ENCODE measurements at places on chromosomes 2 and 18. TPM values are rescaled to one million over a fixed set of nuclear protein-coding genes. Genes with fewer than 3 reads are reported as not detected.
A peak's percentile ranks its signal among the peaks of the same experiment; 100 is the strongest.

The RIOK3 gene
- 64.9 TPM for total RNA-seq

The RAMP1 gene
- total RNA-seq, result 8.8 TPM

The MROH2A gene
- not detected for total RNA-seq

The RNF152 gene
- 45.0 TPM for total RNA-seq

The CDH19 gene
- total RNA-seq, result 0.94 TPM

The POU3F3 gene
- total RNA-seq, result 118 TPM

The DSEL gene
- 6.4 TPM for total RNA-seq

DNA sequence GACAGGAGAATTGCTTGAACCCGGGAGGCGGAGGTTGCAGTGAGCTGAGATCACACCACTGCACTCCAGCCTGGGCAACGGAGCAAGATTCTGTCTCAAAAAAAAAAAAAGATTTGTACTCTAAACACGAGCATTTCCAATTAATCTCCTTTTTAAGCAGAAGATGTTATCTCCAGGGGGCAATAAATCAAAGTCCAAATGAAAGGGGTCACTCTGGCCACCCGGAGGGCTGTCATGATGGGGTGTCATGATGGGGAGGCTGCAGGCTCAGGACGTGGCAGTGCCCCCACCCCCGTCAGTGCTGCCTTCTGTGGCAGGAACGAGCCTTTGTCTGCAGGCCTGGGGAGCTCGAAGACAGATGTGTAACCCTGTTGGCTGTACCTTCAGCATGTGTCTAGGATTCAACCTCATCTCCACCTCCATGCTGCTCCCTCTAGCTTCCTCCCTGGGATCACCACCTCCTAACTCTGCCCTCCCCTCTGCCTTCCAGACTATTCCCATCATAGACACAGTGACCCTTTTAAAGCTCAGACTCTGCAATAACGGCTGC, 76.9 kb upstream of the YWHAQ start:
- no peak overlapping the region for H3K4me3 ChIP-seq
- no peak for DNase-seq
- H3K27ac ChIP-seq, result no peak overlapping the region
- H3K36me3 ChIP-seq, result no peaks in the 10 kb centered on the region

- H3K27me3 ChIP-seq, result no peaks in the 10 kb centered on the region
- H3K4me1 ChIP-seq, result no peaks in the 10 kb centered on the region
- H3K36me3 ChIP-seq, result no peaks in the 10 kb centered on the region
- H3K4me3 ChIP-seq, result no peak overlapping the region
- no peak for DNase-seq
Measured at GRCh38 chr2:170462433-170463205, 252.5 kb upstream of the SP5 start.

DNA sequence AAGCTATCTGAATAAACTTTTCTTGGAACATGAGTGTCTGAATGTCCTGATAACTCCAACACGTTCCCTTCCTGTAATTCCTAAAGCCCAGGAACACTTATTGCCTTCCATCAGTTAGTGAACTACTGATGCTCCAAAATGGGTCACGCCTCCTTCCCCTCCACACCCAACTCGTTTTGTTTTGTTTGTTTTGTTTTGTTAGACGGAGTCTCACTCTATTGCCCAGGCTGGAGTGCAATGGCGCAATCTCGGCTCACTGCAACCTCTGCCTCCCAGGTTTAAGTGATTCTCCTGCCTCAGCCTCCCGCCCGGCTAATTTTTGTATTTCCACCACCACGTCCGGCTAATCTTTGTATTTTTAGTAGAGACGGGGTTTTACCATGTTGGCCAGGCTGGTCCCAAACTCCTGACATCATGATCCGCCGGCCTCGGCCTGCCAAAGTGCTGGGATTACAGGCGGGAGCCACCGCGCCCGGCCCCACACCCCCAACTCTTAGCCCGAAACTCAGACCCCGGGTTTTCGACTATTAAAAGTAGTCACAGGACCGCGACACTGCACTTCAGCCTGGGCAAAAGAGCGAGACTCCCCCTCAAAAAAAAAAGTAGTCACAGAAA, 774 bp downstream of the IER3IP1 start:
- no peaks in the 10 kb centered on the region for H3K36me3 ChIP-seq
- H3K4me1 ChIP-seq, result peaks cover 12% of the 10 kb centered on the region
- H3K27ac ChIP-seq, result peak overlapping the region; percentile 73
- no peak for DNase-seq
- no peaks in the 10 kb centered on the region for H3K27me3 ChIP-seq

DNA sequence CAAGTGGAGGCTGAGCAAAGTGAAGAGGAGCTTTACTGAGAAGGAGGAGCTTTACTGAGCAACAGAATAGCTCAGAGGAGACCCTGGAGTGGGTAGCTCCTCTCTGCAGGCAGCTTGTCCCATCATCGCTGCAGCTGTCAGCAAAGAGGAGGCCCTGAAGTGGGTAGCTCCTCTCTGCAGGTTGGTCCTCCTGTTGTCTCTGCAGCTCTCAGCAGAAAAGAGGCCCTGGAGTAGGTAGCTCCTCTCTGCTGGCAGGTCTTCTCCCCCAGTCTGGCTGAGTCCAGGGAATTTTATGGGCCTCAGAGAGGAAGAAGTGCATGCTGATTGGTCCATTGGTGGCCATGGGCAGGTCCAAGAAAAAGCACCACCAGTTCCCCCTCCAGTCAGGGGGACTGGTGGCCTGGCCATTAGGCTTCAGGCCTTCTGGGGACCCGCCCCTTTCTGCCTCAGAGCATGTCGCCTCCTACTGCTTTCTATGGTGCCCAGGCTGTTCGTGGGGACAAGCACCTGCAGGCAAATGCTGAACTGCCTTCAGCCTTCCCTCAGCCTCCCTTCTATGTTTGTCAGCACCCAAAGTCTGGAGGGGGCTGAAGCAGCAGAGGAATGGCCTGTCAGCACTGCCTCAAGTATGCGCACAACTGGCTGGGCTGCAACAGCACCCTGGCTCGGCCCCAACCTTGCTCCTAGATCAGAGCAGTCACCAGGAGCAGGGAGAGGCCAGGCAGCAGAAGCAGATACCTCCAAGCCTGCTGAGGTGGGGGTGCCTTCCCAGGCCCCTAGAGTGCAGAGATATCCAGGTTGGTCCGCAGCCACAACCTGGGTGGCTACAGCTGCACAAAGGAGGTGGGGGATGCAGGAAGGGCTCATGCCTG, 5.9 kb downstream of the ZSCAN30 start:
- no peak overlapping the region for H3K27ac ChIP-seq
- H3K4me1 ChIP-seq, result no peaks in the 10 kb centered on the region
- DNase-seq, result no peak
- no peak overlapping the region for H3K4me3 ChIP-seq
- H3K27me3 ChIP-seq, result no peaks in the 10 kb centered on the region

DNA sequence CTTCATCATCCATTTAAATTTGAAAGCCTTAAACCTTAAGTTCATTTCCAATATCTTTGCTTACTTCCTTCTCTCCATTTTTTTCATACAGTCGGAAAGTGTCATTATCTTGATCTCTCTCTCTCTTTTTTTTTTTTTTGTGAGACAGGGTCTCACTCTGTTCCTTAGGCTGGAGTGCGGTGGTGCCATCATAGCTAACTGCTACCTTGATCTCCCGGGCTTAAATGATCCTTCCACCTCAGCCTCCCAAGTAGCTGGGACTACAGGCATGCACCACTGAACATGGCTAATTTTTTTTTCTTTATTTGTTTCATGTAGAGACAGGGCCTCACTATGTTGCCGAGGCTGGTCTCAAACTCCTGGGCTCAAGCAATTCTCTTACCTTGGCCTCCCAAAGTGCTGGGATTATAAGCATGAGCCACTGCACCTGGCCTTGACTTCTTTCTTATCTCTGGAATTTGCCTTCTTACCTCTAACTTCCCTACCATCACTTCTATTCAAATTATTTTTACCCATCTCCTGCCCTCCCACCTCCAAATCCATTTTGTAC, 222.2 kb downstream of the MYCN start:
- no peaks in the 10 kb centered on the region for H3K27me3 ChIP-seq
- H3K4me3 ChIP-seq, result no peak overlapping the region
- H3K27ac ChIP-seq, result no peak overlapping the region
- no peaks in the 10 kb centered on the region for H3K4me1 ChIP-seq

GRCh38 chr18:60311676-60312360, 60.8 kb downstream of the MC4R start:
- no peak overlapping the region for H3K4me3 ChIP-seq
- no peaks in the 10 kb centered on the region for H3K27me3 ChIP-seq
- H3K36me3 ChIP-seq, result no peaks in the 10 kb centered on the region
- H3K27ac ChIP-seq, result no peak overlapping the region
- DNase-seq, result no peak
- no peaks in the 10 kb centered on the region for H3K4me1 ChIP-seq

DNA sequence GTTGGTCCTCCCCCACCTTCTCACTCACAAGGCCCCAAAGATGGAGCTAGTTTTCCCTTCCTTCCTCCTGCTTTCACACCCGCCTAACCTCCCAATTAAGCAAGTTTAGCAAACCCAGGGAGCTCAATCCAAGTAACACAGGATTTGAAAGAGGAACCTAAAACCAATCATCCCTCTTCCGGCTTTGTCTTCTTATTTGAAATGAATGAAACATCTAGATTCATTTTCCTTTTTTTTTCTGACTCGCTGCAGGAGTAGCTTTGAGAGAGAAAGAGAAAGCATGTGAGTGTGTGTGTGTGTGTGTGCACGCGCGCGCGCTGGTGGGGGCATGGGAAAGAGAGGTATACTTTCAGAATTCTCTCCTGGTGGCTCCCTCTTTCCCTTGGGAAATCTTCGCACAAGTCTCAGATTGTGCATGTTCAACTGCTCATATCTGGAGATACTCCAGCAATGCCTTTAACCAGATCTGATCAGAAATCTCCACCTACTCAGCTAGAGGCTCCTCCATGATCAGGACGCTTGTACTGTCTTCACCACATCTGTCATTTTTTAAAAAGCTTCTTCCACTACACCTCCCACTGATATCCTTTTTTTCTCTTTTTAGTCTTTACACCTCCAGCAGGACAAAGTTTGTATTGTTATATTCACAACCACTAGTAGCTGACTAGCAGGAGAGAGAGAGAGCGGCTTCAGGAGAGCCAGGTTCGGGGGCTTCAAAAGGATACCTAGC, 1.7 kb downstream of the SLC8A1 start:
- H3K36me3 ChIP-seq, result no peaks in the 10 kb centered on the region
- H3K27me3 ChIP-seq, result no peaks in the 10 kb centered on the region
- H3K27ac ChIP-seq, result no peak overlapping the region
- DNase-seq, result peak; percentile 74
- no peaks in the 10 kb centered on the region for H3K4me1 ChIP-seq
- H3K4me3 ChIP-seq, result peak overlapping the region; percentile 72

GRCh38 chr2:12320027-12320734, 396.6 kb upstream of the TRIB2 start:
- H3K4me3 ChIP-seq, result no peak overlapping the region
- no peaks in the 10 kb centered on the region for H3K27me3 ChIP-seq
- peaks cover 10% of the 10 kb centered on the region for H3K4me1 ChIP-seq
- no peak for DNase-seq
- no peaks in the 10 kb centered on the region for H3K36me3 ChIP-seq

DNA sequence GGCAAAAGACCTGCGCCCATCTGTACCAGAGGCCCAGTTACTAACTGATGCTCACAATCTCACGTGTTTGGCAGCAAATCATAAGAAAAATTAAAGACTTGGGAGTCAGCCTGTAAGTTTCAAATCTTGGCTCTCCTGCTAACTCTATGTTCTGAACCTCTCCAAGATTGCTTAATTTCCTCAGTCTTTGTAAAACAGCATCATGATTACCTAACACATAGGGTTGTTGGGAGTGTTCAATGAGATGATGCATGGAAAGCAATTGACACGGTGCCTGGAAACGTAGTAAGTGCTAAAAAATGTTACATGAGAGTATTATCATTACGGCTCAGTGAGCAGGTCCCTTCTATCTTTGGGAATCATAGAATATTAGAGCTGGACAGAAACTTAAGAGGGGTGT, 497.6 kb upstream of the TCF4 start:
- no peaks in the 10 kb centered on the region for H3K36me3 ChIP-seq
- no peaks in the 10 kb centered on the region for H3K27me3 ChIP-seq
- no peak overlapping the region for H3K4me3 ChIP-seq
- peaks cover 2% of the 10 kb centered on the region for H3K4me1 ChIP-seq

DNA sequence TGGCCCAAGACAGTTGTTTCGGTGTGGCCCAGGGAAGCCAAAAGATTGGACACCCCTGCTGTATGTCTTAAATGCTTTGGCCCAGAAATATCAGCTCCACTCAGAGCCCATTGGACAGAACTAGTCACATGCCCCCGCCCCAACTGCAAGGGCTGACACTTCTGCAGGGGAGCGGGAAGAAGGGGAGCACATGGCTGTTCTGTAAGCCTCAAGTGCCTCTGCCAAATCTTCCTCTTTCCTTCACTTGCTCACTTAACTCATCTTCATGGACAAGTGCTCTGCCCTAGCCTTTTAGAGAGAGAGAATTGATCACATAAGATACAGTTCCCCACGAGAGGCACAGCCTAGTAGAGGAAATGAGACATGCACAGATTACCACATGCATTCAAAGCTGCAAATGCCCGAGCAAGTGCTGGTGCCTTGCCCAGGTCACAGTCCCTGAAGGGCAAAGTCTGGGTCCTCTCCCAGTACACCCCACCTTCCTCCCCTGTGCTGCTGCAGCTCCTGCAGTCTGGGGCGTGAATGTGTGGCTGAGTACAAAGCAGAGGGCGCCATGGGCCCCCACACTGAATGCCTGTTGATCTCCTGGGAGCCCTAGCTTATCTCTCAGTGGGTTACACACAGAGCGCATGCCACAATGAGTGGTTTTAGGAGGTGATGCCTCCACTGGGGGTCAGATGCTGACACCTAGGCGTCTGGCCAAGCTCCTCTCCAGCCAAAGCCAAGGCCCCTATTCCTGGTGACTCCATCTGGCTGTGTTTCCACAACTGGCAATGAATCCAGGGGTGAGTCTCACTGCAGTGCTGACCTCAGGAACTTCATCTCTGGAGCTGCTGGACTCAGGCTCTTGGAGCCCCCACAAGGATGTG, 135.3 kb downstream of the CTIF start:
- DNase-seq, result no peak
- H3K4me3 ChIP-seq, result no peak overlapping the region
- no peak overlapping the region for H3K27ac ChIP-seq

- H3K27me3 ChIP-seq, result no peaks in the 10 kb centered on the region
- DNase-seq, result no peak
- H3K27ac ChIP-seq, result no peak overlapping the region
- H3K4me1 ChIP-seq, result no peaks in the 10 kb centered on the region
- H3K36me3 ChIP-seq, result no peaks in the 10 kb centered on the region
Measured at GRCh38 chr2:184316921-184317320, 281.4 kb upstream of the ZNF804A start.

Data from kidney (tissue), 22 donors.